Stimulated activated CD8-positive, alpha-beta memory T cell treated with anti-CD3 and anti-CD28 coated beads, Interleukin-4, amount 100 ng/mL, for 1 hour (primary cell): ENCODE measurements at places on chromosomes 6 and 20.

GRCh38 chr6:36246506-36247268 is 23.2 kb upstream of the PNPLA1 start:
- DNase-seq = no peak

DNA sequence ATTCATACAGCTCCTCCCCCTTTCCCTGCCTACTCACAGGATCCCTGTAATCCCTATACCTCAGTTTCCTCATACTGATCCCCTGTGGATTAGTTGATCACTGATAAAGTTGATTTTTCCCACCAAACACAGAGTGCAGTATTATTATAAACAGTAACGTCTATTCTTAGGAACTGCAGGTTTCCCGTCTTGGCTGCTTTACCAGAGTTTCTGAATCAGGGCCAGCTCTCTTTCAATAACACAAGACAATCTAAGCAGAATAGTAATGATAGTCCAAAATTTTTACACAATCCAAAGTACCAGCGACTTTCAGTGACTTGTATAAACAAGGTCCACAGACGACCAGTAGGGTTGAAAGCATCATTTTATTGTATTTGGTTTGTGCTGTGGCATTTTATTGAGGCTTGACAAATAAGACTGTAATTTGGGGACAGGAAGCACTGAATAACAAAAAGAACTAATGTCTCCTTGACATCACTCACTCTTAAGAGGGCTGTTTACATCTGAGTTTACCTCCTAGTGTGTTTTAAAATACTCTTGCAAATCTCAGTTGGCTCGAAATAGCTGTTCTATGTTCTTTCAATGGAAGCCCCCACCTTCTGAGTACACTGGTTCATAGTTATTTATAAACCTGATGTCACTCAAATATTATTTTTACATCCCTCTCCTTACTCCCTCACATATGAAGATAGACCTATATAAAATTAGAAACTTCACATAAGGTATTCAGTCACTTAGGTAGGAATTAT is 6.1 kb upstream of the JARID2 start:
- no peak for DNase-seq

DNA sequence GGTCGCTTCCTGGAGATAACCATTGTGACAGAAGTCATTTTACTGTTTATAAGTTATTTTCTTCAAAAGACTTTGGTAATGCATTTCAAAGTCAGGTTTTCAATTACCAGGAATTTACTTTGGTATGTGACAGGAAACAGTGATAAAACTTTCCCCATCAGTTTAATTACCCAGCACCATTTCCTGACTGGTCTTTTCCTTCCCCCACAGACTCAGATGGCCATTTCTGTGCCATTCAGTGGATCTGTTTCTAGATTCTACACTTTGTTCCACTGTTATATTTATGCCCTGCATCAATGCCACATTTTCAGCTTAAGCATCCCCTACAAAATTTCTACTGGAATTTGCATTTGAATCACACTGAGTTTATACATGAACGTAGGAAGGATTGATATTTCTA is 16.3 kb downstream of the RRBP1 start:
- no peak for DNase-seq

- DNase-seq = no peak
Measured at GRCh38 chr6:149289192-149289781, 28.2 kb upstream of the TAB2 start.

- DNase-seq = no peak
Measured at GRCh38 chr6:32953775-32954174, 878 bp upstream of the HLA-DMA start.
